ENCODE measurements at places on chromosomes 4 and X. TPM values are rescaled to one million over a fixed set of nuclear protein-coding genes. Genes with fewer than 3 reads are reported as not detected.

GYG2 gene
- 9.0 TPM for total RNA-seq

DNA sequence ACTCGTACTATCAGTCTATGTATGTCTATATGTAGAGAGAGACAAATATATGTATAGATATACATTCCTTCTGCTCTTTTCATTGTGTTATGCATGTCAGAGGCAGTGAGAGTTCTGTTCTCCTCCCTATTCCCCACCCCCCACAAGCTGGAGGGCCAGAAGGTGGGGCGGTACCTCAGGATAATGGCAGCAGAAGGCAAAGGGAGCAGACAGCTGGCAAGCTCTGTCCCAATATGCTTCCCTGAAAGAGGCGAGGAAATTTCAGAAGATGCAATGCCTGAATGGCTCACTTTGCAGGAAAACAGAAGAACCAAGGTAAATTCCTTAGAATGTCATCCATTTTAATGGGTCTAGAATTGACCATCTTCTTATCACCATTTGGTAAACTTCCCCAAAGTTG lies 114.4 kb downstream of the NAA11 start:
- no peak for DNase-seq
- H3K4me1 ChIP-seq, result peaks cover 15% of the 10 kb centered on the region
- H3K4me3 ChIP-seq, result no peak overlapping the region
- no peaks in the 10 kb centered on the region for H3K27me3 ChIP-seq
- H3K27ac ChIP-seq, result no peak overlapping the region
- H3K36me3 ChIP-seq, result peaks cover 7% of the 10 kb centered on the region

GRCh38 chr4:6658597-6659075 lies 18.2 kb downstream of the MRFAP1 start:
- H3K4me1 ChIP-seq, result no peaks in the 10 kb centered on the region
- peaks cover 45% of the 10 kb centered on the region for H3K27me3 ChIP-seq
- no peaks in the 10 kb centered on the region for H3K36me3 ChIP-seq
- no peak overlapping the region for H3K27ac ChIP-seq
- peak; percentile 12 for DNase-seq

DNA sequence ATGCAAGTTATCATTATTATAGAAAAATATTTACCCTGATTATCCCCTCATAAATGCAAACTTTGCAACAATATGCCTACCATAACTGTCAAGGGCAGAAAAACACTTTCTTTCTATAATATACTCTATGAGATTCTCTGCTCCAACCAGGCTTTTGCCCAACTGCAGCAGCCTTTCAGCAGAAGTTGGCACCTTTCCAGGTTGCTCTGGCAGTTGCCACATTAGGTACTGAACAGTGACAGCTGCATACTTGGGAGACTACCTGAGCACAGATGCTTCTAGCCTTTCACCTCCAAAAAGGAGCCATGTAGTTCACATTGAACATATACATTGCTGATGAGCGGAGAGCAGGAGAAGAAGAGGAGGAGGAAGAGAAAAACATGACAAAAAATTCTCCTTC lies 69.5 kb upstream of the BRWD3 start:
- no peaks in the 10 kb centered on the region for H3K36me3 ChIP-seq
- no peak overlapping the region for H3K4me3 ChIP-seq
- H3K27ac ChIP-seq, result no peak overlapping the region
- peak; percentile 22 for DNase-seq
- H3K4me1 ChIP-seq, result no peaks in the 10 kb centered on the region

GRCh38 chr4:8303485-8304281 lies 34.1 kb downstream of the HTRA3 start:
- no peak for DNase-seq
- H3K36me3 ChIP-seq, result peaks cover 7% of the 10 kb centered on the region
- H3K27me3 ChIP-seq, result peaks cover 41% of the 10 kb centered on the region
- H3K4me1 ChIP-seq, result no peaks in the 10 kb centered on the region

GRCh38 chr4:84582988-84583875 lies at the start of gene CDS1:
Gene CDS1, plus strand, starts transcription at chr4:84583127. Its CDS starts 275 bp downstream, at chr4:84583402.
- H3K27ac ChIP-seq, result peak within 1 kb of the TSS; percentile 71
- H3K4me1 ChIP-seq, result peaks cover 36% of the 10 kb centered on the region
- H3K4me3 ChIP-seq, result peak within 1 kb of the TSS; percentile 86
- DNase-seq, result peak; percentile 53

TMA16 gene
- total RNA-seq, result 34.5 TPM

DNA sequence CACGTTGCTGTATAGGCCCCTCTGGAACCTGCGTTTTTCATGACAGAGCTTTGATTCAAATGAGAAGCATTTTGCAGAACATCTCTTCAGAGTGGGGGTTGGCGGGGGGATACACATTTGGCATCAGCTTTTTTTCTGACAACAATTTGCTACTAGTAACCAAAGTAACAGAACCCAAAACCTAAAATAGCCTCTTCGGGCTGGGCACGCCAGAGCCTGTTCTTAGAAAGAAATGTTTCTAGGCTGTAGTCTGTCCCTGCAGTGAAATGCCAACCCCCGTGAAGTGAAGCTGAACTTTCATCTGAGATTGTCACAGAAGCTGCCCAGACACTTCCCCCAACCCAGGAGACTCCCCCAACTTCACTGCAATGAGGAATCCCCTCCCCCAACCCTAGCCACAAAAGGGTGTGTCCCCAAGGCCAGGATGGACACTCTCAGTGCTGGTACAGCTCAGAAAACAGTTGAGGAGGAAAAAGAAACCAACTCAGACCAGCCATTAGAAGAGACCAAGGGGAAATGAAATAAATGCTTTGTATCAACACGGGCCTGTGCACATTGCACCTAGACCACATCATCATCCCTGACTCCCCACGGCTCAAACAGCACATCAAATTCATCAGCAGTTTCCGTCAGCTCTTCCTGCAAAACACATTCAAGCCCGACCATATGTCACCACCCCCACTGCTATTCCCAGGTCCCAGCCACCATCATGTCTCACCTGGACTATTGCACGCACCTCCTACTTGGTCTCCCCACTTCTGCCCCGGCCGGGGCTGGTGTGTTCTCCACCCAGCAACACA lies 8.4 kb upstream of the MAN2B2 start:
- DNase-seq, result no peak
- no peak overlapping the region for H3K27ac ChIP-seq
- H3K4me3 ChIP-seq, result no peak overlapping the region
- peaks cover 9% of the 10 kb centered on the region for H3K4me1 ChIP-seq
- H3K36me3 ChIP-seq, result no peaks in the 10 kb centered on the region

SLC34A2 gene
- total RNA-seq, result 12.8 TPM

NCAPG gene
- 26.9 TPM for total RNA-seq
